Posterior cingulate gyrus (tissue), 11 donors: ENCODE measurements at places on chromosomes 1 and 21.
A peak's percentile ranks its signal among the peaks of the same experiment; 100 is the strongest.

GRCh38 chr21:37005548-37006485 lies 685 bp upstream of the RIPPLY3 start:
- no peak for DNase-seq

DNA sequence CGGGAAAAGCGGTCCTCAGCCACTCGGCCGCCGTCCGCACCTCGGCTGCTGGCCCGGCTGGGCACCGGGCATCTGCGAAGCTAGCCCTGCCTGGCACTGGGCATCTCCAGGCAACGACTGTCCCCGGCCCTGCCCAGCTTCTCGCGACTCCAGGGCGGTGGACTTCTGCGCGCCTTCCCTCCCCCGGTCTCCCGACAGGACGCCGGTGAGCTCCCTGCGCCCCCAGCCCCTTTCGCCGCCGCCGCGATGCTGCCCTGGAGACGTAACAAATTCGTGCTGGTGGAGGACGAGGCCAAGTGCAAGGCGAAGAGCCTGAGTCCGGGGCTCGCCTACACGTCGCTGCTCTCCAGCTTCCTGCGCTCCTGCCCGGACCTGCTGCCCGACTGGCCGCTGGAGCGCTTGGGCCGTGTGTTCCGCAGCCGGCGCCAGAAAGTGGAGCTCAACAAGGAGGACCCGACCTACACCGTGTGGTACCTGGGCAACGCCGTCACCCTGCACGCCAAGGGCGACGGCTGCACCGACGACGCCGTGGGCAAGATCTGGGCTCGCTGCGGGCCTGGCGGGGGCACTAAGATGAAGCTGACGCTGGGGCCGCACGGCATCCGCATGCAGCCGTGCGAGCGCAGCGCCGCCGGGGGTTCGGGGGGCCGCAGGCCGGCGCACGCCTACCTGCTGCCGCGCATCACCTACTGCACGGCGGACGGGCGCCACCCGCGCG lies 514 bp downstream of the FAM43B start:
- DNase-seq = peak; percentile 84

DNA sequence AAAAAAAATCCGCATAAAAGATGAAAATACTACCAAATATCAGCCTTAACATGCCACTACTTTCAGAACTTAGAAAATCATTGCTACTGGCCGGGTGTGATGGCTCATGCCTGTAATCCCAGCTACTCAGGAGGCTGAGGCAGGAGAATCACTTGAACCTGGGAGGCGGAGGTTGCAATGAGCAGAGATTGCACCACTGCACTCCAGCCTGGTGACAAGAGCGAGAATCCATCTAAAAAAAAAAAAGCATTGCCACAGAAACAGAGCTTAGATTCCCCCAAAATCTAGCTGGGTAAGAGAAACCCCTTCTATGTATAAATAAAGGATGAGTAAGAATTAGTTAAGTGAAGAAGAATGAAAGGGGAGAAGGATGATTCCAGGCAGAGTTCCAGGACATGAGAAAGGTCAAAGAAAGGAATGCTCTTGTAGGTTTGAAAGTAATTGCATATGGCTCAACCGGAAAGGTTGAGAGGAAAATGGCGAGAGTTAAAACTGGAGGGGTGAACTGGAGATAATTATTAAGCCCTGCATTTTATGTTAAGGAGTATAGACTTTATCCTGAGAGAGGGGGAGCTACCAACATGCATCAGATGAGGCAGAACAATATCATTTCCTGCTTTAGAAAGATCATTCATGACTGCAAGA lies 19.7 kb upstream of the NRDC start:
- no peak for DNase-seq

DNA sequence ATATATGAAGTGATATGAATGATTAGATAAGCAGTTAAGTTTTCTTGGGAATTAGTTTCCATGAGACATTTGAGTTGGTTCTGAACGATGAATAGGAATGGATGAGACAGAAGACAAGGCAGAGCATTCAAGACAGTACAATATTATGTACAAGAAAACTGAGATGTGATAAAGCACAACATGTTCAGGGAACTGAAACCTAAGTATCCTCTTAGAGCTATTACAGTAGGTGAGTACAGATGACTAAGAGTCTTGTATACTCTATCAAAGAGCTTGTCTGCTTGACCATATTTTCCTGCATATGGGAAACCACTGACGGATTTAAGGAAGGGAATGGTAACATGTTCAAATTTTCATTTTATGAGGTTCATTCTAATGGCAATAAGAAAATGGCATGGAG lies 61.6 kb downstream of the NME7 start:
- no peak for DNase-seq

DNA sequence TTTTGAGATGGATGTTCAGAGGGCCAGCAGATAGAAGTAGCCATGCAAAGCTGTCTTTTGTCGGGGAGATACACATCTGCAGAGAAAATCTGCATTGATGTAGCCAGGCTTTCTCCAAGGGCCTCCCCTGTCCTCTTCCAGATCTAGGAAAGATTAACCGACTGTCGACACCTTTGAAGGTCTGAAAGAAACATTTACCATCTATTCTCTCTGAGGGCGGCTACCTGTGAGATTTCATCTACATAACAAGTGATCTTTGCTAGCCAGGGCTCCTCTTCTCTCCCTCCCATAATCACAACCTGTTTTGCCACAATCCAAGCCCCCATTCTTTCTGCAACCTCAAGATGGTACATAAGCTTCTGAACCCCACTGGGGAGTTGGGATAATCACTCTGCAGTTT lies 193.6 kb downstream of the RGS7 start:
- DNase-seq = no peak

DNA sequence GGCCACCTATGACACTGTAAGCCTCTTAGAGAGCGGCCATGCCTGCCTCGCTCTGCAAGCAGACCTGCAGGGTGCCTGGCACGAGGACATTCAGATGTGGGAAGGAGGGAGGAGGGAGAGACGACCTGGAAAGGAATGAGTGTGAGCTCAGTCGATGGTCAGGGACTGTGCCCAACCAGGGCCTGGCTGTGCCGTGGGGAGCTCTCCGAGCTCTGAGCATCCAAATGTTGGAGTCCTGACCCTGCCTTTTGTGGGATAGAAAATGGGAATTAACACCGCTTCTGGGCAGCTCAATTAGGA lies 7.3 kb downstream of the CSTB start:
- DNase-seq = no peak

- no peak for DNase-seq
Observed at GRCh38 chr1:94011709-94012595, 102.7 kb upstream of the GCLM start.

DNA sequence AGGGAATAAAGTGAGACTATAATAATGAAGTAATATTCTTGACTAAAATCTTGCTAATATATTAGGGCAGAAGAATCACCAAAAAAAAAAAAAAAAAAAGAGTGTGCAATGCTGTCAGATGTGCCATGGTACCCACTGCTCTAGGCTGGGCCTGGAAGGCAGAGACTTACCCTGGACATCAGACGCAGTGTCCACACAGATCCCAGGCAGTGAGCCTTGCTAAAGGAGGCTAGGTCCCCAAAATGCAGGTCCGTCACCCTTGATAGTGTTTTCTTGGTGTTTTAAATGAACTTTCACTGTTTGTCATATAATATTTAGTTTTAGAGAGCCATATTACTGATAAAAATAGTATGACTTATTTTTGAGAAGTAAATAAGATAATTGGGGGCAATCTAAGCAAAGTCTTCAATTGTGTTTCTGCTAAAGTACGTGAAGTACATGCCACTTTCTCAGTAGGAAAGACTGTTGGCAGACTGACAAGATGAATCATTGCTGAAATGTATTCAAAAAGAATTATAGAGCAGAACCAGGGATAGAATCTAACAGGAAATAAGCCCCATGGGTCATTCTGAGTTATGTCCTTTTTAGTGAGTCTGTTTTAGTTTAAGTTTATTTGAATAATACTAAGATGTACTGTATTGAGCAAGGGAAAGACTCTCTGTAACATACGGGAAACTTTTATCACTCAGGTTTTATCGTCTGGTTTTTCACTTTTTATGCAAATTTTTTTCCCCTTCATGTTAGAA lies 74.6 kb upstream of the PDC start:
- no peak for DNase-seq

DNA sequence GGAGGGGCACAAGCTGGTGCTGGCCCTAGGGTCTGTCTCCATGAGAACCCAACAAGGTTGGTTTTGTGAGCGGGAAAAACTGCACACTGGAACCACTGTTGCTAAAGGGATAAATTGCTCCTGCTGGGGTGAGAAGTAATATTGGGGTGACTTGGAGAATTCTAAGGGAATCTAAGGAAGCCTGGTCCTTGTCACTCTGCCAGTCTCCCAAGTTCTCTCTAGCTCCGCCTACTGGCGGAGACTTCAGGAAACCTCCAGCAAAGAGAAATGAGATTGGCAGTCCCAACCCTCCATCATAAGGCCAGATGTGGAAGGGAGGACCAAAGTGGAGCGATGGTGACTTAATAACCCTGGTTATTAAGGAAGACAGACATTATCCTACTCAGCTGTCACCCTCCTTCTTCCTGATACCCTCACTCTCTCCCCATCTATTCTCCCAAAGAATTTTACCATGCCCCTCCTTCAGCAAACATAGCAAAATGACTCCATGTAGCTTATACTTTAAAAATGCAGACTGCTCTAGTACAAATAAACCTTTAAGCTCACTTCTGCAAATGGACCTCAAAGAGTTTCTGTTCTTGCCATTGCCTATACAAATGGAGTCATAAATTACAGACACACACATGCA lies 2.7 kb downstream of the LCE1F start:
- no peak for DNase-seq

DNA sequence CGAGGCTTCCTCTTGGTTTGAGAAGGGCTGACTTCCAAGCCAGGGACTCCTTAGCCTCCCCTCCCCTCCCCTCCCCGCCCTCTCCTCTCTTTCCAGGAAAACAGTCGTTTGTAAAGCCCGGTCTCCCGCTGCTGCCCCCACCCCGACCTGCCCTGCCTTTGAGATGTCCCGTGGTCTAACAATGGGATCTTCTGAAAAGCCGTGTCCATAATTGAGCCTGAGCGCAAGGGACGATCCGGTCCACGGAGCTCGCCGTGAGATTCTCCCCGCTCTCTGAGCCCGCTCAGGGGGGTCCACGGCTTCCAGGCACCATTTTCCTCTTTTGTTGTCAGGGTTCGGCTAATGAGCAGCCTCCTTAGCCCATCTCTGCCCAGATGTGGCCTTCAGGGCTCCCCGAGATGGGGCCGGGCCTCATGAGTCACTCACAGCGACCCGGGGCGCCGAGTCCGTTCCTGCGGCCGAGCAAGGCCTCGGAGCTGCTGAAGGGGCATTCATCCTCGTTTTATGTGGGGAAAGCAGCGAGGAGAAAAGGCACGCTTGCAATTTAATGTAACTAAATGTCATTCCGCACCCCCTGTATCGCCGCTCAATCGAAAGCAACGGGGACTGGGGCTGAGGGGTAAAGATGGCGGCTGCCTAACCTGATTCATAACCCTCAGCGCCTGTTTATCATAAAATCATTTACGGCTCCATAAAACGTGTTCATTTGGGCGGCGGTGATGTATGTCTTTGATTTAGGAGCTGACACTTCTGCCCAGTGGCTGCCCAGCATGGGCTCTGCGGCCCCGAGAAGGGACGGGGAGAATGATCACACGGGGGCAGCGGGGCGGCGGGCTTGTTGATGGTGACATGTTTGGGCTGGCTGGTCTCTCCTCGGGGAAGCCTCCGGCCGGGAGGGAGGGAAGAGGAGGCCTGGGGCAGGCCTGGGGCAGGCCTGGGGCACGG lies 232.6 kb upstream of the C1orf174 start:
- no peak for DNase-seq
